ENCODE measurements at places on chromosomes 1 and 21.

GRCh38 chr1:56797065-56797685 is 22.0 kb downstream of the FYB2 start:
- DNase-seq = no peak

GRCh38 chr1:23895082-23895481 is 18.1 kb downstream of the CNR2 start:
- no peak for DNase-seq

DNA sequence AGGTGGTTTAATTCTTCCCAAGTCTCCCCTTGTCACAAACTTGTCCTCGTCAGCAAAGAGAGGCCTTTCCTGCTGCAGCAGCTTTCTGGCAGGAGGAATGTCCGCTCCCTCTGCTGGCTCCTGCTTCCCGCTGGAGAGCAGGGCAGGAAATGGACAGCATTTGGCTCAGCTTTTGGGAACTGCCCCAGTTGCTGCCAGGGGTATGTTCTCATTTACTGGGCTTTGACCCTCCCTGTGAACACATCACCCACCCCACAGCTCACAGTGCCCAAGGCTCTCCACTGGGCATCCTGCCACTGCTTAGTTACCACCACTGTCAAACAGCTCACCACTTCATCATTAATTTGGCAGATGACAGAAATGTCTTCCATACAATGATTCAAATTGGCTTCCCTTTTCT is 75.4 kb downstream of the MRPL37 start:
- no peak for DNase-seq

GRCh38 chr1:200281201-200281835 is 128.5 kb downstream of the ZNF281 start:
- DNase-seq = no peak

GRCh38 chr1:81617308-81617967 is 183.3 kb upstream of the ADGRL2 start:
- no peak for DNase-seq

DNA sequence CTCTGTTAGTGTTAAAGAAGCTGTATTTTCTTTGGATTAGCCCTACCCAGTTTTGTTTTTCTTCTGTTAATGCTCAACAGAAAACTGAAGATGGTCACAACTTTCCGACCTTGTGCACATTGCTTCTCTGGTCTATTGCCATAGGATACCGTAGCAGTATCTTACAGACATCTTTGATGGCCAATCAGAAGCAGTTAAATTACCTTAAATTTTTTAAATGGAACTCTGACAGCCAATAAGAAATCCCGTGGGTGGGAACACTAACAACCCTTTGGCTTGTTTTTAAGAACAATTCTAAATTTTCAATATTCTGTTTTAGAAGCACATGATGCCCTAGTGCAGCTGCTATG is 17.2 kb downstream of the NFYC start:
- peak; percentile 88 for DNase-seq

- peak; percentile 26 for DNase-seq
These were observed 22.0 kb downstream of the HHIPL2 start for GRCh38 chr1:222525951-222526350.

DNA sequence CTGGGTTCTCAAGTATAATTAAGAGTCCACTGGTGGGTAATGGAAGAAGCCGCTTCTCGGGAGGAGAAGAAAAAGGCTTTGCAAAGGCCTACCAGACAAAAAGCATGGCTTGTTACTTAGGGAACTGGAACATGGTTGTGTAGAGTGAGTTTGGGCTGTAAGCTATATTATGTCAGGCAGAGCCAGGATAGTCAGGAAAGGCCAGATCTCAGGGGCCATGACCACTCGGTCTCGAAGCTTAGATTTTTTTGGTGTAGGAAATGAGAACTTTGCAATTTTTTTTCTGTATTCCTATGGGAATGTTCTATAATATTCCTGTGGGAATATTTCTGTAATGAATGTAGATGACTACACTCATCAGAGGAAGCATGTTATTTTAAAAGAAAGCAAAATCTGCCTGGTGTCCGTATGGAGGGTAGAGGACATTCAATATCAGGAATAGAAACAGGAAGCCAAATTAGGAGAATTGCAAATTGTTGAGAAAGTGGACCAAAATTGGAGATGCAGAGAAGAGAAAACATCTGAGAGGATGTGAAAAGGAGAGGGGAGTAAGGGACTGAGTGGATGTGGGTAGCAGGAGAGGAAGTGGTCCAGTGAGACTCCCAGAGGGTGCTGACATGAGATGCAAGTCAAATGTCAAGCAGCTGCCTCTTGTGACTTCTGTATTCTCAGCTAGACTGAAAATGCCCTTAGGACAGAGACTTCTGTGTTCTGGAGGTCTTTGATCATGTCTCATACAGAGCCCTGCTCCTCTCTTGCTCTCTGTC is 45.2 kb upstream of the HAO2 start:
- DNase-seq = peak; percentile 57

DNA sequence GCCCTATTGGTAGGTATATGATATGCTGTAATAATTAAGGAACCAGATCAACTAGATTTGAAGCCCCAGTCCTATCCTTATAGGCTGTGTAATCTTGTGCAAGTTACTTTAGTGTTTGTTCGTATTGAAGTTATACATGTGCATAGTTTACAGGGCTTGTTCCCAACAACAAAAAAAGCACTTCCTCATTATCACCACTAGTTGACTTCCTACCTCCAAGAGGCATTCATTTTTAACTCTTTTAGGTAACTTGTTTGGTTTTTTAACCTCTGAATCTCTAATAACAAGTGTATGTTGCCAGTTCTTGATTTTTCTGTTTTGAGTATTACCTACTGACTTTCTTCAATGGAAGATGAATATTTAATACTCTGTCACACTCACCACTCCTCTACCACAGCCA is 71.9 kb downstream of the ST3GAL3 start:
- no peak for DNase-seq

DNA sequence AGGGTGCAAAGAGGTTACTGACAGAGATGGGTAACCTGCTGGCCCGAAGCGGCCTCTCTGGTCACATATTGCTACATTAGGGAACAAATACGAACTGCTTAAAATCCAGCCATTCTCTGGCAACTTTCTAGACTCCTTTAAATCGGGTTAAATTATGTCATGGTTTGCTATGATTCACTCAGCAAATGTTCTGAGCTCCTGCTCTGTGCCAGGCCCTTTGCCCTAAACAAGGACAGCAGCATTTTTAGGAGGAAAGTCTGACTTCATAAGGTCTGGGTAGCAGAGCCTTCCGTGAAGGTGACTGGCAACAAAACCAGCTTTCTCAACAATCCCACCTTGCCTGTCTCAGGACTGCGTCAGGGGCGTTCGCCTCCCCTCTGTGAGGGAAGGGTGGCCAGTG is 15.4 kb downstream of the ZP4 start:
- no peak for DNase-seq

- no peak for DNase-seq
These were observed 370.6 kb upstream of the SPAG17 start for GRCh38 chr1:118555638-118556037.

GRCh38 chr21:40049031-40049930 is 182.0 kb downstream of the PCP4 start:
- DNase-seq = peak; percentile 27

DNA sequence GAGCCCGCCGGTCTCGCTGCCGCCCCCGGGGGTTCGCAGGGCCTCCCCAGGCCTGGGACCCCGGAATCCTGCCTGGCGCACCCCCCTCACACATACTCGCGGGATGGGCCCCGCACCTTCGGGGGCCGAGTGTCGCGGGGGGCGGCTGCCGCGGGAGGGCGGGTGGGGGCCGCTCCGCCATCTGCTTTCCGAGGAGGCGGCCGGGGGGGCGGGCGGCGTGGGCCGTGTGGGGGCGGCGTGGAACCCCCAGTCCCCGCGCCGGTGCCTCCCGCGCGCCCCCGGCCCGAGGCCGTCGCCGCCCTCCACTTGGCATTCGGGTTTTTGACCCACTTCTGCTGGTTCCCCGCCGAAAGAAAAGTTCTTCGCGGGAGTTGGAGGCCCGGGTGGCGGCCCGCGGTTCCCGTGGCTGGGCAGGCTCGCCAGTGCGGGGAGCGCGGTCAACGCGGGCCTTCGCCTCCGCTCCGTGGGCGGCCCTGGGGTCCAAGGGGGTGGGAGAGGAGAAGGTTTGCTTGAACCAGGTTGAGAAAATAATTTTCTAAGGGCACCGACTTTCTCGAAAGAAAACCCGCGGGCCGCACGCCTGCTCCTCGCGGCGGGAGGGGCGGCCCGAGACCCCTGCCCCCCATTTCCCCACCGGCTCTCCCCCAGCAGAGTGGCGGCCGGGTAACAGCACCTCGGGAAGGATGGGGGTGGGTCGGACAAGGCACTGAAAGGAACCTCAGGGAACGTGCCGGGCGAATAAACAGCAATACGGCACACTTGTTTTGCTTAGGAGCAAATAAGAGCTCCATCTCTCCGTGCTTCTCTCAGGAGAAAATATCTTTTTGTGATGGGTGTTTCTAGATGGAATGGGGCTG is 1.6 kb downstream of the PHF13 start:
- DNase-seq = no peak

- peak; percentile 76 for DNase-seq
These were observed 190.1 kb downstream of the HIVEP3 start for GRCh38 chr1:41728403-41729202.

- DNase-seq = no peak
These were observed 106.8 kb upstream of the CACHD1 start for GRCh38 chr1:64363111-64363510.

DNA sequence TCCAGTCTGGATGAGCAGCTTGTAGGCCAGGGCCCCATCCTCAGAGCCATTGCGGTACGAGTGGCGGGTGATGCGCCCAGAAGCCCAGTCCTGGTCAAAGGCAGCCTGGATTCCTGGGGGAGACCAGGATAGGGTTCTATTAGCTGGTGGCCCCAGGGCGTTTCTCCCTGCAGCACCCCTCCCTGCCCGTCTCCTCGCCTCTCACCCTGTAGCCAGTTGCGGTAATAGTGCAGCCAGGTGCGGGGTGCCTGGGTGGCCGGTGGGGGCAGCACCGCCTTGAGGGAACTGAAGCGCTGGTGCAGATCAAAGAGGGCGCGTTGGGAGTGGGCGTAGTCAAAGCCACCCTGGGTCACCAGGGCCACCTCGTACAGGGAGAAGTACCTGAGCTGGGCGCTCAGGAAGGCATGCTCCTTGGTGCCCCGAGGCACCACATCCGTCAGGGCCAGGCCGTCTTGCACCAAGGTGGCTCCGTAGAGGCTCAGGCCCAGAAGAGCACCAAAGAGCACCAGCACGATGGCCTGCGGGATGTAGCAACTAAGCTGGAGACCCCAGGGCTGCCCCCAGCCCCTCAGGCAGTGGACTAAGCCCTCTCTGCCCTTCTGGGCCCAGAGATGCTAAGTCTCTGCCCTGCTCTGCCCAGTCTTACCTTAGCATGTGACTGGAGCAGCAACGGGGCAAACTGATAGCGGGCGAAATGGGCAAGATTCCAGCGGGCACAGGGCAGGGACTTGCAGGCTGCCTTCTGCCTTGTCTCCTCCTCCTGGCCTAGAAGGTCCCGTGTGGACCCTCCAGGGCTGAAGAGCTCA is 15.7 kb downstream of the PTCH2 start:
- no peak for DNase-seq

- DNase-seq = no peak
These were observed 14.8 kb downstream of the BCAR3 start for GRCh38 chr1:93666613-93667384.

DNA sequence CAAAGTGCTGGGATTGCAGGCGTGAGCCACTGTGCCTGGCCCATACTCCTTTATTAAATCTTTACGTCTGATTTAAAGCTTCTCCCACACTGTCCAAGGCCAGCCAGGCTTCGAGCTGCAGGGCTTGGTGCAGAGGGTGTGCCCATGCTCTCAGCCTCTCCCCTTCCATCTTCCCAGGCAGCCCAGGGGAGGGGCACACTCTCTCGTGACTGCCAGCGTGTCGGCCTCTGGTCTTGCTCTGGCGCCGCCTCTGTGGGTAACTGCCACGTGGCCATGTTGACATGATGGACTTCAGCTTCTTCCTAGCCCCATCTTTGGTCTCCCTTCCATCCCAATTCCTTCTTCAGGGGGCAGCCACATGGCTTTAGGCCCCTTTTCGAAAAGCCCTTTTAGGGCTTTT is 4.7 kb downstream of the GPR137B start:
- no peak for DNase-seq

DNA sequence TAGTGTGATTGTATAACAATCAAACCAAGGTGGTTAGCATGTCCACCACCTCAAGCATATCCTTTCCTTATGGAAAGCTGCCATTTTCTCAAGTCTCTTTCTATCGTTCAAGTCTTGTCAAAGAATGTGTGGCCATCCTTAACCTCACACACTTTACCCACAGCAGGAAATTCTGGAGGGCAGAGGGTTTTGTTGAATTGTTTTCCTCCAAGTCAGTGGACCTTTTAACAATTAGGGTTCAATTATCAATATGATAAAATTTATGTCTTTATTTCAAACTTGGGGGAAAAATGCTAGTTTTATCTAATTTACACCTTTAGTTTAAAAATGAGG is 14.2 kb upstream of the PTPRC start:
- no peak for DNase-seq

DNA sequence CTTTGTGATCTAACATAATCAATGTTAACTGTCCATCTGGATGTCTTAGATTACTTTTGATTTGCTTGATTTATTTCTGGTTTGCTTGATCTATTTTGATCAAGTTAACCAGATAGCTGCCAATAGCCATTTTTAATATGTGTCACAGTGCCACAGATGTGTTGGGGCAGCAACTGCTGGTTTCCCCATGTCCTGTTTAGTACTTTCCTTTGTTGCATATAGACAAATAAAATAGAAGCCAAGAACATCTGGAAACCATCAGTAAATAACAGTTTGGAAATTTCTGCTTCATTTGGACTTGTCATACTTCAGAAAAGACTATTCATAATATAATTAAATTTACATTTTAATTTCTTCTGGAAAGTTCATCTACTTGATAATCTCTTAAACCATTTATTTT is 145.6 kb upstream of the C21orf91 start:
- no peak for DNase-seq

DNA sequence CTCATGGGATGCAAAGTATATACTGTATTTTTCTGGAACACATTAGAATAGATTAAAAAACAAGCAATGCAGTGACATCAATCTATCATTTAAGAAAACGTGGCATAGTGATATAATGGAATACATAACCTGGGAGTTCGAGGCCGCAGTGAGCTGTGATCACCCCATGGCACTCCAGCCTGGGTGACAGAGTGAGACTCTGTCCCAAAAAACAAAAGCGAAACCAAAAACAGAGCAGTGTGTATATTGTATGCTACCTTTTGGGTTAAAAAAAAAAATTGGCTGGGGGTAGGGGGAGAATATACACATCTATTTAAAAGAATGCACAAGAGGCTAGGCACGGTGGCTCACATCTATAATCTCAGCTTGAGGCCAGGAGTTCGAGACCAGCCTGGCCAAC is 13.5 kb downstream of the SLC2A1 start:
- peak; percentile 65 for DNase-seq

- DNase-seq = peak; percentile 99
These were observed 7.0 kb downstream of the CD53 start for GRCh38 chr1:110879758-110880606.

- DNase-seq = peak; percentile 56
These were observed 74.2 kb downstream of the ST3GAL3 start for GRCh38 chr1:43781574-43781973.

- peak; percentile 44 for DNase-seq
These were observed 172.0 kb upstream of the CAMK1G start for GRCh38 chr1:209411491-209411929.

GRCh38 chr1:160024195-160024905 is 7.4 kb downstream of the PIGM start:
- DNase-seq = no peak
